ENCODE measurements at places on chromosomes 16 and 17. TPM values are rescaled to one million over a fixed set of nuclear protein-coding genes. Genes with fewer than 3 reads are reported as not detected.

The JPH3 gene
- 56.0 TPM for total RNA-seq

The TLCD2 gene
- total RNA-seq: 0.47 TPM

DNA sequence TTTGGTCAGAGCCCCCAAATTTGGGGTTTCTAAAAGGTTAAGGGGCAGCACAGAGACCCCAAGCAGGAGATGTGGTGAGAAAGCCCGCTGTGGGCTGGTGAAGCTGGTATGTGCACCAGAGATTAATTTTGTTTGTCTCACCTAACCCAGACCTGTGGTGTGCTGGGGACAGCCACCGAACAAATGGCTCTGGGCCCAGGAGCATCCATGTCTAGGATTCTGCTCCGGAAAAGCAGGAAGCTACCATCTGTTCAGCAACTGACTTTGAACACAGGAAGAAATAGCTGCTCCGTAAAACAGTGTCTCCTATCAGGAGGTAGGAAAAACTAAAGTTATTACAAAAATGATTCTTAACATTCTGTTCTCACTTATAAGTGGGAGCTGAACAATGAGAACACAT, 2.7 kb upstream of the ZP2 start:
- DNase-seq: no peak

DNA sequence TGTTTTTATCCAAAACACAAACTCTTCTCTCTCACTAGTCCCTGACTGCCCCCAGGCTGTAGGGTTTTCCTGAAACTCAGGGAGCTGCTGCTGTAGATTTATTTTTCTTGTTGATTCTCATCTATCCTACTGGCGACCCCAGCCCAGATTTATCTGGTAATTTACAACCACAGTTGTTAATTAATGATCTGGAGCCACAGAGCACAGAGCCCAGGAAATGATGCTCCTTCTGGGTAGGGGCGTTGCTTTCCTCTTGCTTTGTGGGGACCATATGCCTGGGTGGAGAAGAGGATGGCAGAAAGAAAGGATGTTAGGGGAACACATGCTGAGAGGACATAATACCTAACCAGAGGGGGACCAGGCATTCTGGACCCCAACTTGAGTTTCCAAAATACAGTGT, 7.4 kb upstream of the ETV4 start:
- no peak for DNase-seq

- no peak for DNase-seq
Observed at GRCh38 chr16:73171901-73172240, 123.9 kb upstream of the ZFHX3 start.

The CACNA1H gene
- total RNA-seq: 15.4 TPM

- no peak for DNase-seq
Observed at GRCh38 chr17:75552425-75553294, 27.2 kb downstream of the LLGL2 start.

The CD300LB gene
- total RNA-seq: not detected

The MYH2 gene
- total RNA-seq: 0.62 TPM

GRCh38 chr17:77256710-77257109, 115.9 kb downstream of the SEC14L1 start:
- DNase-seq: no peak

- no peak for DNase-seq
Observed at GRCh38 chr17:41489531-41489930, at the start of gene KRT36. Gene KRT36 (minus strand): TSS chr17:41489910. CDS start chr17:41489864, 46 bp downstream.

- peak; percentile 10 for DNase-seq
Observed at GRCh38 chr16:66189951-66190350, 176.5 kb upstream of the CDH5 start.

The ZPBP2 gene
- total RNA-seq: not detected

- DNase-seq: no peak
Observed at GRCh38 chr16:48022496-48022895, 133.3 kb downstream of the ABCC12 start.

DNA sequence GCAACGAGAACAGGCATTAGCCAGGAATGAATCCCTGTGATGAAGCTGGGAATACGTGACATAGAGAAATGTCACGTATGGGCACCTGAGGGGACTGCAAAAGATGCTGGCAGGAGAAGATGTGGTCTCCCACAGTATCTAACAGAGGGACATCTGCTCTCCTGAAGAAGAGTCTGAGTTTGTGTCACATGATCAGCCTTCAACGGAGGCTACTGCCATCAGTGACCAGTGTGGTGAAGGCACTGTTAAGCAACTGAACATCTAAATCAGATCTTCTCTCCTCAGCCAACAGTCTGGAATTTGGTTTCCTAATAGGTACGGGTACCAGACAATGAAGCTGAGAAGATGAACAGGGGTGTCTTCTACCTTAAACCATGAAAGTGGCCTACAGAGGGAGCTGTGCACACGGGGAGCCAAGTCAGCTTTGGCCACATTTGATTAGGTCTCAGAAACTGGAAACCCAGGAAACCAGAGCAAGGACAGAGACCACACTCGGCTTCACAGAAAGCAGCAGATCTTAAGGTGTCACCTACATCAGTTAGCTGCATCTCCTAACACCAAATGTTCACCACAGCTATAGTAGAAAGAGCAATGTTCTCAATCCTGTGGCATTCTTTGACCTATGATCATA, 41.8 kb downstream of the BRD7 start:
- no peak for DNase-seq

DNA sequence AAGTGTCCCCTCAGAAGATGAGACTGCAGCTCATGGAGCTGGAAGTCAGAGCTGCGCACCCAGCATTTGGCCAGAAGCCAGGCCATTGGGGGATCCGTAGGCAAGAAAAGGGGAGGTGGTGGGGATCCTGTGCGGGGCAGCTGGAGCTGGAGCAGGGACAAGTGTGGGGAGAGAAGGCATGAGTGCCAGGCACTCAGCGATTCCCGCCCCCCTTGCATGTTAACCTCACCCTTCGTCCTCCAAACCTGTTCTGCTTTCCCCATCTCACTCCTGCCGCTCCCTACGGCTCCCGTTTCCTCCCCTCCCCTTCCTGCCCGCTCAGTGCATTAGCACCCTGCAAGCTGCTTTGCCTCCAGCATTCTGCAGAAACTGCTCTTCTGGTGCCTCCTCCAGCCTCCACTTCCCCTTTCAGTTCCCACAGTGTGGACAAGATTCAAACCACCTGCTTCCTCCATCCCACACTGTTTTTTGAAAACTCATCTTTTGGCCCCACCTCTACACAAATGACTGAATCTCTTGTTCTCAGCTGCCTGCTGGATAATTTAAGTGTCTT, 5.6 kb downstream of the ALOX15 start:
- DNase-seq: no peak

The OR1F1 gene
- 0.78 TPM for total RNA-seq

The C17orf67 gene
- 1.9 TPM for total RNA-seq

GRCh38 chr17:61157246-61157886, 242.3 kb upstream of the TBX2 start:
- peak; percentile 19 for DNase-seq

DNA sequence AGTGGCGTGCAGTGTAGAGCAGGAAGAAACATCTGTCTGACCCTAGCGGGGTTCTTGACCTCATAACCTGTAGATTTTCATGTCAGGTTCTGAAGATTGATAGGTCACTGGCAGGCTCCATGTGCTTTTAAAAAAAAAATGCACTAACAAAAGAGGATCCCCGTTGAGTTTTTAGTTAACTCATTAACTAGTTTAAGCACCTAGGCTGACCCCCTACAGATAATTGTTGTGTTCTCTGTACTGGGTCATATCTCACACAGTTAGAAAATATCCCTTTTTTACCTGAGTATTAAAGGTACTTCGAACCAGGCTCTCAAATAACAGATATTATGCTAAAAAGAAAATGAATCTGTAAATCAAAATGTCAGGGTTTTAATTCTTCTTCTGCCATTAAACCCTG, 676.6 kb downstream of the CDH11 start:
- no peak for DNase-seq

- no peak for DNase-seq
Observed at GRCh38 chr16:49574826-49575225, 201.2 kb downstream of the C16orf78 start.

The MFAP4 gene
- total RNA-seq: 0.47 TPM

The HLF gene
- total RNA-seq: 15.1 TPM

DNA sequence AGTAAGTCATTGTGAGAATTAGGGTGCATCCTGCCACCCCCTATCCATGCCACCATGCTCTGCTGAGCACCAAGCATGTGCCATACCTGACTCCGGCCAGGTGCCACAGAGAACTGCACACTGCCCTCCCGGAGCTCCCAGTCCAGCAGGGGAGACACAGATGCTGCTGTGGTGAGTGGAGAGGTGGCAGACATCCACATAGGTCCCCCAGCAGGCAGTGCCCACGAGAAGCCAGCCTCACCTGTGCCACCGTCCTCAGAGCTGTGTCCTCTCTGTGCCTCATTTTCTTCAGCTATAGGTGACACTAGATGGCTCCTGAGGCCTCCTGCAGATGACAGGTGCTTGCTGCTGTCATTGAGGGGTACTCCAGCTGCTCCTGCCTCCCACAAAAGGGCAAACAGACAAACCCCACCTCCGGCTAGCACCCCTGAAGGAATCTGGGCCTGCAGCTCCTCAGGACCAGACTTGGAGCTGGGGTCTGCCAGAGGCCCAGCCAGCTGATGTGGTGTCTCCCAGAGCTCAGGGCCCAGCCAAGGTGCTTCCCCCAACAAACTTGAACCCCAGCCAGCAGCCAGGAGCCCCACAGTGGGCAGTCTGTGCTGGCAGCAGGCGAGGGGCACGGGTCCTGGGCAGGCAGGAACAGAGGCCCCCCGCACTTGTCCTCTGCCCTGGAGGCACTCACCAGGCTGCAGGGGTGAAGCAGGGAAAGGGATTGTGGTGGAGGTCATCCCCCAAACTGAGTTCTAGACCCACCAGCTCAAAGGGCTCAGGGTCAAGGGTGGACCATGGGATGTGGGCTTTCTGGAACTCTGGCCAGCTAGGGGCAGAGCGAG, 17.1 kb downstream of the FOXJ1 start:
- no peak for DNase-seq

The TP53TG3C gene
- total RNA-seq: not detected

DNA sequence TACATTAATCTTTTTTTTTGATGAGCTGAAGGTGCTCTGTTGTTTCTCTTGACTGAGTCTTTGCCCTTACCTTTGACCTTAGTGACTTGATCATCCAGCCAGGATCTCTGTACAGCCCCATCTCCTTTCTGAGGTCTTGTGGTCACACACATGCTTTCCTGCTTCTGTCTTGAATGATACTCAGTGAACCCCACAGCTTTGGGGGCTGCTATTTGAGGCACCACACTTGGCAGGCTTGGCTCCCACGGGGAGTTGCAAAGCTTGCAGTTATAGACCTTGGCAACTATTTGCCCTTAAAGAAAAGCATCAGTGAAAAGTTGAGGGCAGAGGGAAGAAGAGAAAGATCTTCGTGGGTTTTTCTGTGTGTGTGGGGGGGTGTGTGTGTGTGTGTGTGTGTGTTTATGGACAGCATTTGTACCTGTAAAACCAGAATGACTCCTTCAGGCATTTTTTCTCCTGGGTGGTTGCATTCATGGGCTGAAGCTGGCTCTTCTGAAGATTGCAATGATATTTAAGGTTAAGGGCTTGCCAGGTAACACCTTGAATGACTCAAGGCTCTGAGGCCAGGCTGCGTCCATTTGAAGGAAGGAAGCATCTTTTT, 101.6 kb downstream of the MSI2 start:
- no peak for DNase-seq

The ABCA6 gene
- 3.7 TPM for total RNA-seq

The NLGN2 gene
- total RNA-seq: 9.2 TPM
